ENCODE measurements at places on chromosomes 3 and 15. TPM values are rescaled to one million over a fixed set of nuclear protein-coding genes. Genes with fewer than 3 reads are reported as not detected.

AP3B2 gene
- polyA plus RNA-seq: 78.1 TPM

HAUS2 gene
- 15.9 TPM for polyA plus RNA-seq

MB21D2 gene
- 12.2 TPM for polyA plus RNA-seq

CHL1 gene
- polyA plus RNA-seq: 5.4 TPM

CPA3 gene
- polyA plus RNA-seq: not detected

SMCO1 gene
- polyA plus RNA-seq: not detected

RARB gene
- polyA plus RNA-seq: 3.7 TPM

C3orf49 gene
- polyA plus RNA-seq: not detected

CADPS gene
- polyA plus RNA-seq: 34.1 TPM

EFCAB12 gene
- 1.4 TPM for polyA plus RNA-seq

CHRM5 gene
- polyA plus RNA-seq: 4.4 TPM

TNFAIP8L3 gene
- polyA plus RNA-seq: 2.5 TPM

AADACL2 gene
- not detected for polyA plus RNA-seq
